Renal cortex interstitium (tissue), 15 donors: ENCODE measurements at places on chromosomes 12 and 14. TPM values are rescaled to one million over a fixed set of nuclear protein-coding genes. Genes with fewer than 3 reads are reported as not detected.

DNA sequence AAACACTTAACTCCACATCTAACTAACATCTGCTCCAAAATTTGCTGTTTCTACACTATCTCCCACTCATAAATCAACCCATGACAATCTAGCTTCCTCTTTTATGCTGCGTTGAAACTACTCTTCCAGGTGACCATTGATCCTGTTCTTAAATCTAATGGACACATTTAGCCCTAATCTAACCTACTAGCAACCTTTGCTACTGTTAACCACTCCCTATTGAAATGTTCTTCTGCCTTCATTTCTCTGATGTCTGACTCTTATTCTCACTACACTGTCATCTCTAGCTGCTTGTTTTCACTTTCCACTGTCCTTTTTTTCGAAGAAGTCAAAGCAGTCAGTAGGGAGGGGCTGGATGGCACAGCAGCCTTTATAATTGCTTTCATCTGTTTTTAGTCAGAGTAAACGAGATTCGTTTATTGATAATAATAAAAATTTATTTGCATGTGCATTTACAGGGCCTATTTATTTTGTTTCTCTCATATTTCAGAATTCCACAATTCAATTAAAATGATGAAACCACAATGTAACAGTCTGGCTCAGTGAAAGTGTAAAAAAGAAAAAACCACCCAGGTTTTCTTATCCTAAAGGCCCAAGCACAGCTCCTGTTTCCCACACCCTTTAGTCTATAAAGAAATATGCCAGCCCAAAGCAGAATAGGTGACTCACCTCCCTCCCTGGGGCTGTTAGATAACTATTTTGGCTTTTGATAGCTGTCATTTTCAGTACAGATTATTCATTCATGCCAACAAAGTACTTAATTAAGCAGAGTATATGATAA, 44.9 kb downstream of the ATP2B1 start:
- DNase-seq: no peak

- no peak for DNase-seq
Measured at GRCh38 chr14:43872222-43872621, 634.9 kb downstream of the FSCB start.

GRCh38 chr14:61653507-61653906, 41.8 kb upstream of the HIF1A start:
- DNase-seq: no peak

- no peak for DNase-seq
Measured at GRCh38 chr12:93361151-93361919, 16.4 kb upstream of the NUDT4 start.

GRCh38 chr14:87049950-87050349, 943.0 kb downstream of the GALC start:
- DNase-seq: no peak

Gene NCKAP5L
- polyA plus RNA-seq: 22.8 TPM

Gene PRR4
- polyA plus RNA-seq: 5.6 TPM

Gene POTEG
- not detected for polyA plus RNA-seq

Gene SERPINA4
- polyA plus RNA-seq: 0.70 TPM

Gene HOTAIR
- polyA plus RNA-seq: 3.0 TPM

Gene HOXC5
- polyA plus RNA-seq: 4.3 TPM

Gene LGMN
- 125 TPM for polyA plus RNA-seq

Gene ANKS1B
- polyA plus RNA-seq: 4.6 TPM
